ENCODE measurements at places on chromosomes 5 and 9.

DNA sequence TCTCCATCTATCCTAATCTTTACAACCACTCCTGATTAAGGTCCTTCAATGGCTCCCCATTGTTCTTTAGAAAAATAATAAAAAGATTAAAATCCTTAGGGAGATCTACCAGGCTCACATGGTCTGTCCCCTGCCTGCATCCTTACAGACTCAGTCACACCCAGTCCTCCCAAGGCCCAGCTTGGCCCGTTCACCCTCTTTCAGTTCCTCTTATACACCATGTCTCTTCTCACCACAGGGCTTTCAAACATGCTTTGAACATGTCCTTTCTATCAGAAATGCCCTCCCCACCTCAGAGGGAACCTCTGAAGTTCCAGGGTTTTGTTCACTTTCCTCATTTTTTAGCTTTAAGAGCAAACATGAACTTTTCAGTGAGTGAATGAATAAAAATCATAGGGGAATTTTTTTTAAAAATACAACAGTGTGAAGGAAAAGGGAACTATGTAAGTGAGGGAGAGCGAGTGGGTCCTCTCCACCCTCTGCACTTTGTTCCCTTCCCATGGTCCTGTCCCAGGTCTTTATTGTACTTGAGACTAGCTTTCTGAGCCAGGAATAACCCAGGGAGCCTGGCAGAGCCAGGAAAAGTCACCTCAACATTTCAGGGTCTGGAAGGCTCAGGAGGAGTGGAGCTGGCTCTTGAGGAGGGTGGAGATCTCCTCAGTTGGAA is 55.3 kb downstream of the TRPC7 start:
- DNase-seq: no peak

DNA sequence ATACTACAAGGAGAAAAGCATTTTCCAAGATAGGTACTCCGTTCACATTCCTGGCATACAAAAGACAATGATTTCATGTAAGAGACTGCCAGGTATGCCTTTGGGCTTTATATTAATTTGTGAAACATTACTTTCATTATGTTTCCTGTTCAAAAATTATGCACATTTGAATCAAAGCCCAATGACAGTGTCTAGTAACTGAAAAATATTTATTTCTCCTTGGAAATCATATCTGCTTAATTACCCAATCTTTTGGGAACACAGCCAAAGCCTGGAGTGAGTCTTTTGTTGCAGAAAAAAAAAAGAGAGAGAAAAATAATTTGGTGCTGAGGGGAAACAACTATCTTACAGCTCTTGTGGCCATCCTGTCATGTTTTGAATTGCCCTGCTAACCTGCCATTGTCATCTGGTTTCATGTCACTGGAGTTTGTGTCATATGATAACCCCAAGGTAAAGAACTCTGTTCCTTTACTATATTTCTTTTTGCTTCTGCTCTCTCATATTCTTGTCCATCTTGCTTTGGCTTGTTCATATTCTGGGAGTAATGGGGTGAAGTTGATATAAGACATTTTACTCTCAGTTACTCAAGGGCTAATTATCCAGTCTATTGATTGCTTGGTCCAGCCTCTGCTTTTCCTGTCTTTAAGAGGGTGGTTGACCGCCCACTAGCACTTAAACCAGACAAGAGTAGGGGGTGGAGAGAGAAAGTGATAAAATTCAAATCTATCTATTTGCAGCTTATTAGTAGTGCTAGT is 238.3 kb upstream of the NUDT12 start:
- no peak for DNase-seq

- DNase-seq: no peak
These were observed 22.1 kb downstream of the LCP2 start for GRCh38 chr5:170275376-170275994.

DNA sequence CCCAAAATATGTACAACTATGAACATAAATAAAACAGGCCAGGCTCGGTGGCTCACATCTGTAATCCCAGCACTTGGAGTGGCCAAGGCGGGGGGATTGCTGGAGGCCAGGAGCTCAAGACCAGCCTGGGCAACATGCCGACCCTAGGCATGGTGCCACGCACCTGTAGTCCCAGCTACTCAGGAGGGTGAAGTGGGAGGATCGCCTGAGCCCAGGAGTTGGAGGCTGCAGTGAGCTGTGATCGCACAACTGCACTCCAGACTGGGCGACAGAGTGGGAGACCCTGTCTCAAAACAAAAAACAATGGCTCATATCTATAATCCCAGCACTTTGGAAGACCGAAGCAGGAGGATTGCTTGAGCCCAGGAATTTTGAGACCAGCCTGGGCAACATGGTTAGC is 1.5 kb downstream of the HAUS6 start:
- DNase-seq: no peak

- DNase-seq: no peak
These were observed 5.0 kb downstream of the SQSTM1 start for GRCh38 chr5:179825655-179826182.

- no peak for DNase-seq
These were observed 88.5 kb downstream of the SUSD1 start for GRCh38 chr9:112086627-112087026.

DNA sequence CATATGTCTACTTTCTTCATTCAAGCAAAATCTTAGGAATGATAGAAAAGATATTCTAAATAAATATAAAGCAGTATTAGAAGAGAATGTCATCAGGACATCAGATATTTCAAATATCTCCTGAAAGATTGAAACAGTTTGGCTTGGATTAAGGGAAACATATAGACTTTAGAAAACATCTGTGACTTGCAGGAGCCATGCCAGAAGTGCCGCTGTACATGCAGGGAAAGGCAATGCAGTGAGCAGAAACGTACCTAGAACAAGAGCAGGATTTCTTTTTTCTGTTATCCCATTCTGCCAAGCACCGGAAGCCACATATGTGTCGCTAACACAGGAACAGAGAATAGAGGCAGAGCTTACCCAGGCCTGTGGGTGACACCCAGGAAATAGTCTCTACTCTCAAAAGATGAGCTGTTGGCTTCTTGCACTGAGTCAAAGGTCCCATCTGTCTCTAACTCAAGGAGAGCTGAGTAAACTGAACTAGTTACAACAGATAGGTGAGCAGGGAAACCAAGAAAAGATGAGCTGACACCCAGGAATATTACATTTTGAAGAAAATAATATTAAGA is 5.8 kb downstream of the ADAMTS19 start:
- no peak for DNase-seq

Measured in activated CD4-positive, CD25-positive, alpha-beta regulatory T cell (primary cell).